ENCODE measurements at places on chromosomes 12 and 14.

GRCh38 chr14:95263527-95264231 is 56.0 kb downstream of the CLMN start:
- no peak for DNase-seq

DNA sequence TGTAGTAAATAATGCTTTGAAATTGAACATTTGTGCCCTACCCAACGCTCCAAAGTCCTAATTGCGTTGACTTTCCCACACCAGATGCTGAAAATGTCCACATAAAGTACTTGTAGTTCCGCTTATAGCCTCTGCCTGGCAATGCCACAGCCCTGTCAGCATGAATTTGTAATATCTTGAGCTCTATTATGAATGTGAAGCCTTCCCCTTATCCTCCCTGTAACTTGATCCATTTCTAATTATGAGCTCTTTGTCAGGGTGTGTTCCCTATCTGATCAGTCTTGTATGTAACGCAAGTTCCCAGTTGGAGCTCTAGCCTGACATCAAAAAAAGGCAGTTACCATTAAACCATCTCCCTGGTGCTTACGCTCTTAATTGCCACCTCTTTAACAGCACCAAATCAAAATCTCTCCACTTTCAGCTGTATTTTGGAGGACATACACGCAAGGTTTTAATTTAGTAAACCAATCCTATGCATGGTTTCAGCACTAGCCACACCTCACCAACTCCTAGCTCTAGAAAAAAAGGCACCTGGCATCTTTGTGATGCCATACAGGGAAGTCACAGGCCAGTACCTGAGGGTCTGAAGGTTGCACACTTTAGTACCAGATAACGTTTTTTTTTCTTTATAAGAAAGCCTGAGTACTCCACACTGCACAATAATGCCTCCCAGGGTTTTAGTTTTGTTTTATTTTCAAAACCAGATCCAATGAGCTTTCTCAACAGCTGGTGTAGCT is 69.3 kb downstream of the EEA1 start:
- DNase-seq: no peak

GRCh38 chr12:464484-465267 is 4.9 kb downstream of the B4GALNT3 start:
- DNase-seq: peak; percentile 65

- DNase-seq: no peak
Measured at GRCh38 chr14:100616854-100617409, 29.7 kb upstream of the BEGAIN start.

DNA sequence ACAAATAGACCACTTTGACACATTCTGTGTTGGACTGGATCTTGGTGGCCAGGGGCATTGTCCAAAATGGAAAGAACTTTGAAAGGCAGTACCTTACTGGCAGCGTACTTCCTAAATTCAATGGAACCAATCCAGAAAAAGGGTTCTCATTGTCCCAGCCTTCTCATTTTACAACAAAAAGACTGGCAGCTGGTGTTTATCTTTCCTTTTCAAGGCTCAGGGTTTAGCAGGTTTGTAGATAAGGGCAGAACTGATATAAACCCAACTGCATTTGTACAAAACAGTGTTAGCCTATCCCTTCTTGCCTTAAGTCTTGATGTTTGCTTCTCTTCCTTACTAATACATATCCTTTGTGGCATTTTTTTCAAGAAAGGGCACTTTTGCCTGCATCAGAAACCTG is 7.7 kb downstream of the THAP2 start:
- no peak for DNase-seq

GRCh38 chr14:73802431-73803188 is 49.0 kb upstream of the PTGR2 start:
- no peak for DNase-seq

DNA sequence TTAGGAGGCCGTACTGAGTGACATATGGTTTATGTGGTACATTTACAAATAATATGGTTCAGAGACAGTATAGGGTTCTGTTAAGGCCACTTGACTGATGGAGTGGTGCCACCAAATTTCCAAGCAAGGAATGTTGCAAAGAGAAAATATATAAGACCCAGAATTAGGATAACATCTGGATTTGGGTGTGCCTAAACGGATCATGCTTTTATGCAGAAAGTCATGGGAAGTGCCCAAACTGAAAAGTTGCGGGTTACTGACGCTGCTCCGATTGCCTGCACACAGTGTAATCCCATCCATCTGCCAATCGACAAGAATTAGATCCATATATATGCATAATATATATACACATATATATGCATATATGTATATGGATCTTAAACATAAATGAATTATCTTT is 138.4 kb upstream of the DCN start:
- no peak for DNase-seq

GRCh38 chr14:95190346-95190840 is 33.1 kb upstream of the DICER1 start:
- no peak for DNase-seq

DNA sequence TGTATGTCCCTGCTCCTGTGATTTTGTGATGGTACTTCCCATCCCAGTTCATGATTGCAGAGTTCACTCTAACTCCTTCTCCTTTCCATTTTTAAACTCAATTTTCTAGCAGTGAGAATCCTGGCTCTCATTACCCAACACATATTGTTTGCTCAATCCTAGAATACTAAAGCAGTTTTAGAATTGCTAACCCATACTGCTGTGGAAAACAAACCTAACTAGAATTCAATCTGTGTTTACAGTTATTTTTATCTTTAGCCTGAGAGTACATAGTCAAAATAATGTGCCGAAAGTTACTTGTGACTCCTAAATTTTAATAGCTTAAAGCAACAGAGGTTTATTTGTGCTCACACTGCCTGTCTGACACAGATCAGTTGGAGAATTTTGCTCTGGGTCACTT is 508.0 kb downstream of the AACS start:
- DNase-seq: no peak

DNA sequence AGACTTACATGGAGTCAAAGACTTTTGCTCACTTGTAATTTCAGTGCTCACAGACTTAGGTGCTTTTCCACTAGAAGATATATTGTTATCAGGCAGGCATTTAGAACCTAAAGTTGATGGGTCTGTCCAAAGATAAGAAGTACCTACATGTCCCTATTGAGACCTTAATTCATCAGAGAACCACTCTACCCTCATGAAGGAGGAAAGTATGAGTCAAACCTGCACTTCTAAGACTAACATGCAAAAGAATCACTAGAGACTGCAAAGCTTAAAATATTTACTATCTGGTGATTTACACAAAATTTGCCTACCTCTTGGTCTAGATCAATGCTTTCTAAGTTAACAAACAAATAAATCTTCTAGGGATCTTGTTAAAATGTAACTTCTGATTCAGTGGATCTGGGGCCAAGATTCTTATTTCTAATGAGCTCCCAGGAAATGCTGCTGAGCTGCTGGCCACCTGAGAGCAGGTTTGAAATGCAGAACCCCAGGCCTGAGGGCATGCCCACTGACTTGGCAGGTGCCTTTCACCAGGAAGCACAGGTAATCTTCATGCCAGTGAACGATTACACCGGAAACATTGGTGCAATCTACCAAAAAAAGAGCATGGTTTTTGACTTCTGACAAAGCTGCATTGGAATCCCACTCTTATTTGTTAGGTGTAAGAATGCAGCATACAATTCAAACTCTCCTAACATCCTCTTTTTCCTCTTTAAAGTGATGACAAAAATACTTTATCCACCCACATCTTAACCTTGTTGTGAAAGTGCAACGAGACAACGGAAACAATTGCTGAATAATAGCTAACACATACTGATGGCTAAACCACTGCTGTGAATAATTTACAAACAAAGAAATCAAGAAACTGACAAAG is 214.2 kb downstream of the ADAMTS20 start:
- DNase-seq: no peak

GRCh38 chr12:31021181-31021580 is 52.5 kb upstream of the DDX11 start:
- DNase-seq: no peak

DNA sequence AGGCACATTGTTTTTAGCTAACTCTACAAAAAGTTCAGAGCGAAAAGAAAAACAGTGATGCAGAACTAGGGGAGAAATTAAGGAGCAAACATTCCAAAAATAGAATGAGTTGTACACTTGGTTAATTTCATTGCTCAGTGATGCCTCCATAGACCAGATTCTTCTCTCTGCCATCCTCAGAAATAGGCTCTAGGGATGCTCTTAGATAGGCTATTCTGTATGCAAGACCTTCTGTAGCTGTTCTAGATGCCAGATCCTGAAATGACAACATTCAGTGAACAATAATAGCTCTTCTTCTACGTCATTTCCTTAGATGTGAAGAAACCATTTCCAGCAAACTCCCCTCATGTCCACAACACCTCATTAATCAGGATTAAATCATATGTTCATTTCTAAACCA is 466.3 kb downstream of the DIO2 start:
- no peak for DNase-seq

DNA sequence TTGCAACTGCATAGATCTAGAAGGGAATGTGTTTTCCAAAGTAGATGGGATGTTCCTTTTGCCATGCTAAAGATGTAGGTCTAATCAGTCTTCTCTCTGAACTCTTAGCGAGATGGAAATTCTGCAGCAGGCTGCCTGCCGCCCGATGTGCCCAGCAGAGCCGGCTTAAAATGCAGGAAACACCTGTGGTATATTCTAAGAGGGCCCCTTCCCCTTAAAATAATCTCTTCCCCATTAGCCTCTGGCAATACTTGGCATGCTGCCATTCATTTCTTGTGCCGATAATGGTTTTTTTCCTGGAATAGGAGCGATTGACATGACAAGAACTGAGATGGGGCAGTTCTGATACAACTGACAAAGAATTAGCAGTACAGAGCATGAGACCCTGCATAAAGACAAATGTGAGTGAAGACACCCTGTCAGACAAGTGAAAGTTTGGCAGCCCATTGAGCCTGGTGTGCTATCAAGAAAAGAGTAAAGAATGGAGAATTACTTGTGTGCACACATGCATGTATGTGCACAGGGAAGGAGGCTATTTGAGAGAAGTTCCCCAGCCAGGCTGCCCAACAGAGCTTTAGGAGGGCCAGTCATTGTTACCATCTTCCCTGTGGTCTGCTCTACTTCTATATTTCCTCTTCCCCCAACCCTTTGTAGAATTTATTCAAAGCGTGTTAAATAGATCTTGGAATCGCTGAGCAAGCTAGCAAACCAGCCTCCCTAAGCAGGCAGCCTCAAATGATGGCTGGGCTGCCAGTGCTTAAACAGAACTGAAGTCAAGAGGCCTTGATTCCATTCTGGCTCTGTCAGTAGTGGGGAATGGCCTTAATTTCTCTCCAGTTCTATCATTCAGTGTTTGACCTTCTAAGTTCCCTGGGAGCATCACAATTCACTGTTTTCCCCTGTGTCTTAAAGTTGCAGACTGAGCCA is 29.6 kb upstream of the NTF3 start:
- no peak for DNase-seq

DNA sequence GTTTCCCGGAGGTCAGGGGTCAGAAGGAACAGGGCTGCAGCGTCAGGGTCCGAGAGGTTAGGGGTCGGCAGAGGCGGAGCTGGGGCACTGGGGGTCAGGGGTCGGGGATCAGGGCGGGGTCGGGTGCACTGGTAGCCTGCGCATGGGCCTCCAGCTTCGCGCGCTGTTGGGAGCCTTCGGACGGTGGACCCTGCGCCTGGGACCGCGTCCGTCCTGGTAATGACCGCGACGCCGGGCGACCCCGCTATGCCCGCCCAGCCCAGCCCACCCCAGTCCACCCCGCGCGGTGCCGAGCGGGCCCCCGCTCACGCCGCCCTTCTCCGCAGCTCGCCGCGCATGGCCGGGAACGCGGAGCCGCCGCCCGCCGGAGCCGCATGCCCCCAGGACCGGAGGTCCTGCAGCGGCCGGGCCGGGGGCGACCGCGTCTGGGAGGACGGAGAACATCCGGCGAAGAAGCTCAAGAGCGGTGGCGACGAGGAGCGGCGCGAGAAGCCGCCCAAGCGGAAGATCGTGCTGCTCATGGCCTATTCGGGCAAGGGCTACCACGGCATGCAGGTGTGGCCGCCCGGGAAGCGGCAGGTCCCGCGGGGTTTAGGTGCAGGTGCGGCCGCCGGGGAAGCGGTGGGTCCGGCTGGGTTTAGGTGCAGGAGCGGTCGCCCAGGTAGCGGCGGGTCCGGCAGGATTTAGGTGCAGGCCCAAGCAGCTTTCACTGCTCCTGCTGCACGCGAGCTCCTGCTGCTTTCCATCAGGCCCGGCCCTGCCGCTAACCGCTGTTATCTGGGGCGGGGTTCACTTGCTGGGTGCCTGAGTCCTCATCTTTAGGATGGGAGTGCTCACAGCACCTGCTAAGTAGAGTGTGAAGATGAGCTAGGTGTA is 743 bp downstream of the PUS1 start:
- no peak for DNase-seq

GRCh38 chr12:56661979-56662638 is 16.3 kb upstream of the ATP5F1B start:
- no peak for DNase-seq

DNA sequence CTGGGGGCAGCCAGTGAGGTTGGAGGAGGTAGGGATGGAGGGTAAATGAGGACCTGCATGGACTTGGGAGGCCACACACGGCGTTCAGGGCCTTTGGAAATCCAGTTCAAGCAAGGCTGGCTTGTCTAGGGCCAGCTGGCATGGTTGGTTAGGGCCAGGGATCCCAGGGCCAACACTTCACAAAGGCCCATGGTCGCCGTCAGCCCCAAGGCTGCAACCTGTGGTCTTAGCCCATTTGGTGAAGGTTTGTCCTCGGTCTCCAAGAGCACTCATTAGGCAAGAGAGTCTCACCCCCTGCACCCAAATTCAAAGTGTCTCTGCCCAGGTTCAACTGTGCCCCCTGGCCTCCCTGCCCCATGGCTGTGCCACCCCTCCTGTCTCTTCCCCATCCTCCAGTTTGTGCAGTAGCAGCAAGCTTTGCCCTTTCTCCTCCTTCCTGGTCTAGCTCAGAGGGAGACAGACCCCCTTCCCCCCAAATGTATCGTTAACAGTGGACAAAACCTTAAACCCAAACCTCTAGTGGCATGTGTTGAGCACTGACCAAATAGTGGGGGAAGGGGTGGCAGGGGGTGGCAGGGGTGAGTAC is 94.1 kb downstream of the NINJ2 start:
- DNase-seq: no peak

DNA sequence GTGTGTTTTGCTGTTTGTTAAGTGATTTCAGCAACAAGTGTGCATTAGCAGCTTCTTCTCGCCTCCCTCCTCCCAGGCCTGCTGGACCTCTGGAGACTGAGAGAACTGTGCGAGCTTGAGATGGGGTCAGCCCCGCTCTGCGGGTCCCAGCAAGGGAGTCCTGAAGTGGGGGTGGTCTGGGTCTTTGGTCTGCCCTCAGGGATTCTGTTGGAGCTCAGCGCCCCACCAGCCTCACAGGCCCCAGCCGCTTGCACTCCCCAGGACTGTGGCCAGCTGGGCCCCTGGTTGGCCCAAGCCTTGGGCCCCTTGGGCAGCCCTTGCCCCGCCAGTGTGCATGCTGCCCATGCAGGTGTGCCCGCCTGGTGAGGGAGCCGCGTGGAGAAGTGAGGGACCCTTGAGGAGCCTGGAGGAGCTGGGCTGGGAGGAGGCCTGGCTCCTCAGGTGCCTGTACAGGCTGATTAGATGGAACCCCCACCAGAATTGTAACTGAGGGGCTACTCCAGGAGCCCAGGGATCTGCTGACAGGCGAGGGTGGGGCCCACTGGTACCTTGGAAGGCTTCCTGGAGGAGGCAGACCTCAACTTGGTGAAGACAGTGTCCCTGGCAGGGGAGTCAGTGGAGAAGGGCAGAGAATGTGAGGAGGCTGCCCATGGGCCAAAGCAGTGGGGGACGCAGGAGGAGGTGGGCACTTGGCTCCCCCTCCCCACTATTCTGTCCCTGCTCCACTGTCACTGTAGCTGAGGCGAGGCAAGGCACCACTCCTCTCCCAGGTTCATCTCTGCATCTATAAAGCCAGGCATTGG is 56.7 kb downstream of the BEGAIN start:
- DNase-seq: no peak

GRCh38 chr12:104299842-104300481 is 3.6 kb upstream of the EID3 start:
- no peak for DNase-seq

- no peak for DNase-seq
Measured at GRCh38 chr12:117875744-117876435, 92.9 kb downstream of the KSR2 start.
